Tongue (tissue), 3 donors: ENCODE measurements at places on chromosomes 5 and 9. TPM values are rescaled to one million over a fixed set of nuclear protein-coding genes. Genes with fewer than 3 reads are reported as not detected.

The NMUR2 gene
- not detected for total RNA-seq

GRCh38 chr9:8859416-8859815 lies 1059.8 kb upstream of the DMAC1 start:
- DNase-seq = no peak

DNA sequence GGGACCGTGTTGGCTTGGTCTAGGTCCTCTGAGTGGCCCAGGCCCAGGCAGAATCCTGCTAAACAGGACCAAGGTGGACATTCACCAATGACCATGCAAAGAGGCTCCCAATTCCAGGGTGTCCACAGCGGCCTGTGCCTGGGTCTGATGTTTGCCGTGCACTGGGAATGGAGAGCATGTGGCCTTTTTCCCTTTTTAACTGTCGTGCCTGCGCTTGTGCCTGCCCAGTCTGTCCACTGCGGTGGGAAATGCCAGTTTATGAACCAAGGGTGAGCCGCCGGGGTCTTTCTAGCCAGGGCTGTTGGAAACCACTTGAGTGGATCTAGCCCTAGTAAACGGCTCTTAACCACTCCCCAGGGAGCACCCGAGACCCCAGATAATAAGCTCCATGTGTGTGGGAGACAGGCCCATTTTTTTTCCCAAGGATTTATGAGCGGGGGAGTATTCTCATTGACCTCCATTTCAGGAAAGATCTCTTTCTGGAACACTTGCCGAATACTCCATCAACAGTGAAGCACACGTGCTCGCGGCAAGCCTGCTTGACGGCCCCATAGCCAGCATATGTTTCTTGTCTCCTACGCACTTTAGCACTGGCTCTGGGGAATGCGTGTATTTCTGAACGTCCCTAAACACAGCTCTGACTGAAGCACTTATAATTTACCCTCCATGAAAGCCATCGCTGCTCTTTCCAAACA lies 93.2 kb upstream of the PHYKPL start:
- DNase-seq = peak; percentile 94

GRCh38 chr9:137168573-137168903 lies 1.3 kb downstream of the LRRC26 start:
- DNase-seq = no peak

GRCh38 chr9:108182950-108183381 lies 672.8 kb downstream of the ACTL7B start:
- DNase-seq = no peak

The PCDHB5 gene
- 5.6 TPM for total RNA-seq

DNA sequence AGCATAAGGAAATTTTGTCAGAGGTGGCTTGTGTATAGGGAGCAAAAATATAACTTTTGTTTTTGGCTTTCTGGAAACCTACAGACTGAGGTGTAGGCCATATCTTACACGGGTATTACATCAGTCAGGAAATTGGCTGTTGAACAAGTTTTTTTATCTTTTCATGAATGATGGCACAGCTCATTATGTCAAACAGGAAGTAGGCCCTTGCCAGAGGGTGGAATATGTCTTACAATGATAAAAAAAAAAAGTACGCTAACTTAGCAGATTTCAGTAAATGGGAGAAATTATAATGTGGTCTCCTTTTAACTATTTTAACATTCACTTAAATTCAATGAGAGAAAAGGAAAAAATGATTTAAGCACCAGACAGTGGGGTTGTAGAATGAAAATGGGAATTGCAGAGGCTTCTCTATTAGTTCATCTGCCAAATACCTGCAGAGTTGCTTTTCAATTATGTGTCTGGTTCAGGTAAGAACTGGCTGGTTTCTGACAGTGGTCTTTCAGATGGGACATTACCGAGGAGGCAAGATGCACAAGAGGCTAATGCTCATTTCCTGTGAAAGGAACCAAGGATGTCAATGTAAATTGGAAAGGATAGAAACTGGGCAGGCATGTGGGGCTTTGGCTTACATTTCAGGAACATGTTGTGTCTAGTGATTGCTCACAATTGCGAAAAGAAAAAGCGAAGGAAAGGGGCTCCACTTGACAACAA lies 169.9 kb downstream of the NNT start:
- DNase-seq = peak; percentile 52

The HNRNPH1 gene
- 726 TPM for total RNA-seq

DNA sequence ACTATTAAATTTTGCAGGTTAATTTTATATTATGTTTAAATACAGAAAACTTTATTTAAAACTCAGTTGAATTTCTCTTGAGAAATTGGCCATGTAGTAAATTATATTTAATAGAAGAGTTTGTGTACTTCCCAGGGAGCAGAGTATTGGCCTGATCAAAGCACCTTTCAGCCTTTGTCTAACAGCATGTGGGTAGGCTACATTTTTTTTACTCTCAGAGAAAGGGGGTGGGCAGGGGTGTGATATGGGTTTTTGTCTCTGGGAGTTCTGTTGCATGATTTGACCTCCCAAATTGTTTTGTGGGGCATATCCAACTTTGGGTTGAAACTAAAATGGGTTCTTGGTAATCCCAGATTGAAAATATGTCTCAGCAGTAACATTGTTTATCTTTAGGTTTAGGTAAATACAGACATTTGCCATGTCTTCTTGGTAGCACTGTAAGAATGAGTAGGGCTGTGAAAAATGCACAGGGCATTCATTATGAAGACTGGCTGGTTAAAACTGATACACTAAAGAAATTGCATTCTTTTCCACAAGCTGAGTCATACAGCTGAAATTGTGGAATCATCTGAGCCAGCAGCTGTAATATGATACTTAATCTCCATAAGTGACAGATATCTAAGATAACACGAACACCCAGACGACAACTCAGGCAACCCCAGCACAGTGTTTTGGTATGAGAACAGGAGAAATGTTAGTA lies 75.4 kb upstream of the CDKN2B start:
- DNase-seq = no peak

DNA sequence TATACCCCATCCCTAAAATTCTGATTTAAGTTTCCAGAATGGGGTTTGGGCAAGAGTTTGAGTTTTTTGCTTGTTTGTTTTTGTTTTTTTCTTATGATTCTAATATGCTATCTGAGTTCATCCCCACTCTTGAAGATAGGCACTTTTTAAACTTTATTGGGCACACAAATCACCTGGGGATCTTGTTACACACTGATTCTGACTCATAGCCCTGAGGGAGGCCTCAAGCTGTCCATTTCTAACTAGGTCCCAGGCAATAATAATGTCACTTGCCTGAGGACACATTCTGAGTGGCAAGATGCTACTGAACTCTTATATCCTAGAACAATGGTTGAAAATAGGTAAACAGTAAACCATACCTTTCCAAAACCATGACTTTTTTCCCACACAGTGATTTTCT lies 22.8 kb upstream of the ABLIM3 start:
- DNase-seq = no peak

The OTP gene
- not detected for total RNA-seq

GRCh38 chr5:169637549-169638121 lies 560 bp downstream of the DOCK2 start:
- no peak for DNase-seq

DNA sequence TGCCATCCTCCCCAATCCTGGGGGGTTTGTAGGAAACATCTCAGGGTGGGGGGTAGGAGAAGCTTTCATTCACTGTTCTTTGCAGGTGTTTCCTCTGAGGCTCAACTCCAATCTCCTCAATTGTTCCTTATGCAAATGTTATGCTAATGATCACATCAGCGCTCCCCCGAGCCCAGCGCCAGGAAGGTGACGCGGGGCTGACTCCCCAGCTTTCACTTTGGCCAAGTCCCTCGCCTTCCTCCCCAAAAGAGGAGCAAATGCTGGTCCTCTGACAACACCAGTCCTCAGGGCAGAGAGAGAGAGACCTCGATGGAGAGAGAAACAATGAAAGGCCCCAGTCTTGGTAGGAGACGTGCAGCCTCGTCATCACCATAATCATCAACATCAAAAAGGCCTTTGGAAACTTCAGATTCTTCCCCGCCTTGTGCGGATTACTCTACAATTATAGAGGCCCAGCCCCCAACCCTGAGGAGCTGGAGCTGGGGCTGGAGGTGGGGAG lies 39.1 kb downstream of the PCDH1 start:
- DNase-seq = no peak

GRCh38 chr5:52360985-52361384 lies 426.7 kb upstream of the ITGA1 start:
- no peak for DNase-seq

- no peak for DNase-seq
Measured at GRCh38 chr5:142811866-142812557, 41.8 kb downstream of the ARHGAP26 start.

GRCh38 chr9:4287386-4287785 lies 12.5 kb downstream of the GLIS3 start:
- no peak for DNase-seq

- DNase-seq = no peak
Measured at GRCh38 chr5:178249191-178249989, 16.8 kb upstream of the PHYKPL start.

- DNase-seq = no peak
Measured at GRCh38 chr5:4019841-4020240, 424.2 kb downstream of the IRX1 start.

The RAB3C gene
- total RNA-seq = 0.21 TPM

The FOXD4L3 gene
- not detected for total RNA-seq

The IFNA21 gene
- total RNA-seq = not detected

DNA sequence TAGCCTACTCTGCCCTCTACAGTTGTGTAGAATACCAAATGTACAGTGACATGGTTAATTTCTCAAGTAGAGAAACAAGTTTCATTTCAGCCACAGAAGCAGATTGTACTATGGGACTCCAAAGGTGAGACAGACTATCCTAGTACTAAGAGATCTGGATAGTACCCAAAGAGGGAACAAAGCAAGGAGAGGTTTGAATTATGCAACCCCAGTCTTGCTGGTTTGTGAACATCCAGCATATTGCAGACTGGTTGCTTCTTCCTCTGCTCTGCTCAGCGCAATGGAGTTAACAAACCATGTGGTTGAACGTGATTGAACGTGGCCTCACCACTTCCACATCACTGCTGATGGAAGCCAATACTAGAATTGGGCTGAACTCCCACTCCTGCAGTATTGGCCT lies 43.3 kb upstream of the ALDOB start:
- DNase-seq = no peak

DNA sequence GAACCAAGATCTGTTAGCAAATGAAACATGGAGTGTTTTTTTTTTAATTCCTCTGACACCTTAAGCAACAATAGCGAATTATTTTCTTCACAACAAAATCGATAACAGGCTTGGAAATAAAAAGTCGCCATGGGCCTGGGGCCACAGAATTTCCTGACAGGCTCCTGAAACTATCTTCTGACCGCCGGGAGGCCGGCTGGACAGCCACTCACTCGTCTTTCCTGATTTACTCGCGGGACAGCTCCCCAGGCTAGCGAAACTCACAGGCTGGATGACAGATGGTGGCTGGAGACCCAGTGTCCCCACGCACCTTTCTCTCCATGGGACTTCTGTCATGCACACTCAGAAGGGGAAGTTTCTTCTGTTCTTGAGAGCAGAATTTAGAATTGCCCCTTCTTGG lies 143.3 kb upstream of the IRX2 start:
- no peak for DNase-seq

The FOXD4 gene
- not detected for total RNA-seq

GRCh38 chr5:146366904-146367303 lies 28.3 kb downstream of the POU4F3 start:
- DNase-seq = no peak

DNA sequence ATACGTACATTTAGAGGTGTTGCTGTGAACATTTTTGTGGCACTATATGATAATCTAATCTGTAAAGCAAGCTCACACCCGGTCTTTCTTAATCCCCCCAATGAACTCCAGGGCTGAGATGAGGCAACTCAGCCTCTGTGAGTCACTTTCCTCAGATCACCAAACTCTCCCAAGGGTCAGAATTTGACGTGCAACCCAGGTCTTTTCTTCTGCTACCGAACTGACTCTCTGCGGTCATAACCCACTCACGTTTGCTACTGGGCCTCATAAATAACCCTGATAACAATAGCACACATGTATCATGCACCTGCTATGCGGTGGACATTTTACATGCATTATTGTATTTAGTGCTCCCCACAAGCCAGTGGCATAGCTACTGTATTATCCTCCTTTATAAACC lies 153.1 kb downstream of the DROSHA start:
- no peak for DNase-seq

- peak; percentile 32 for DNase-seq
Measured at GRCh38 chr9:109705515-109705914, 74.5 kb upstream of the PALM2AKAP2 start.

- DNase-seq = peak; percentile 88
Measured at GRCh38 chr9:14315875-14316601, 2.1 kb upstream of the NFIB start.

The SMIM33 gene
- total RNA-seq = not detected

The F12 gene
- total RNA-seq = 0.51 TPM

The KIF12 gene
- total RNA-seq = 0.31 TPM

DNA sequence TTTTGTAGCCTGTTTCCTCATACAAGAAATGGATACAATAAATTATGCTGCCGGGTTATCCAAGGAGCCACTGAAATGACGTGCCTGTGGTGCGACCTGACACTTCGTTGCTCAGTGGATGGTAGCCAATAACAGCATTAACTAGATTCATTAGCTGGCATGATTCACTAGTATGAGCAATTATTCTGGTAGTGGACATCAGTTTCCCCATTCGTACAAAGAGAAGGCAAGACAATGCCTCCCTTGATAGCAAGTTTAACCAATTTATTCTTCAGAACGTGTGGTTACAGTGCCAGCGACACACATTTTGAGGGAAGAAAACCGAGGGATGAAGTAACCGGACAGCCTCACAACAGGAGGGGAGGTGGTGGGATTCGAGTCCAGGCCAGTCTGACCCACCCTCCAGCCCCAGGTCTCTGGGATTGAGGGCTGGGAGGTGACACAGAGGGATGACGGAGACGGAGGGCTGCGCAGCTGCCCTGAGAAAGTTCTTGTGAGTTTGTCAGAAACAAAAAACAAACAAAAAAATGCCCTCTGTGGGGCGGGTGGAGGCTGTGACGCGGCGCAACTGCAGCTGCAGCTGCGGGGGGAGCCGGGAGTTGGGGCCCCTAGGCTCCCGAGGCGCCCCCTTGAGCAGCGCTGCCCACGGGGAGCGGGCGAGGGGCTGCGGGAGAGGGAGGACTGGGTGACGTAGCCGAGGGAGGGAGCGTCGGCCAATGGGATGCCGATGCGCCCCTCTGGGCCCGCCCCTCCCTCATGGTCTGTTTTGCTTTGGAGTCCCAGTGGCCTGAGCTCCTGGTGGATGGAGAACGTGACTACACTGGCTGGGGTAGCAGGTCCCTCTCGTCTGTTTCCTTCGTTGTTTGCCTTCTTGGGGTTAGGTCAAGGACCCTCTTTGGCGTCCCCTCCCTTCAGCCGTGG lies 10.9 kb downstream of the LHX2 start:
- DNase-seq = no peak

The LMX1B gene
- total RNA-seq = not detected

DNA sequence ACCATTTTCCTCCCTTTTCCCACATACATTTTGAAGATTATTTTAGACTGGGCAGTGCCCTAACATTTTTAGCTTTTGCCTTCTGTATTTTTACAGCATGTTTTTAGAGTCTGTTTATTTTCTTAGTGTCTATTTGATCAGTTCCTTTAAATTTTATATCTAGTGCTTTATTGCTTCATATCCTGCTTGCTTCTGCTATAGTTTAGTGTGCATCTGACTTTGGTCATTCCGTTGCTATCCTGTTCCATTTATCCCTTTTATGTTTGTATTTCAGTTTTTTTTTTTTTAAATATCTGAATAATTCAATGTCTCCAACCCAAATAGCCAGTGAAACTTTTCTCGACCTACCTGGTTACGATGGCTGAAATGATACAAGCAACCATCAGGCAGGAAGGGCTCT lies 203.8 kb downstream of the ARHGAP26 start:
- DNase-seq = no peak
